ENCODE measurements at places on chromosomes 3 and 15. TPM values are rescaled to one million over a fixed set of nuclear protein-coding genes. Genes with fewer than 3 reads are reported as not detected.

- no peak for DNase-seq
- H3K27me3 ChIP-seq, result no peaks in the 10 kb centered on the region
- H3K36me3 ChIP-seq, result no peaks in the 10 kb centered on the region
- peak overlapping the region; percentile 69 for H3K4me3 ChIP-seq
Measured at GRCh38 chr15:80694611-80695098, 455 bp upstream of the ABHD17C start.

The TNFAIP8L3 gene
- 1.0 TPM for total RNA-seq

The EXD1 gene
- 0.15 TPM for total RNA-seq

GRCh38 chr15:42736178-42736792 is 643 bp downstream of the CDAN1 start:
- DNase-seq, result no peak
- peaks cover 2% of the 10 kb centered on the region for H3K36me3 ChIP-seq
- peak overlapping the region; percentile 76 for H3K27ac ChIP-seq
- H3K4me3 ChIP-seq, result peak overlapping the region; percentile 77
- no peaks in the 10 kb centered on the region for H3K27me3 ChIP-seq
- H3K4me1 ChIP-seq, result 0 out of 2 replicates have a peak, but pooled peaks cover 11% of the 10 kb centered on the region

The LIPH gene
- total RNA-seq, result 19.9 TPM

- no peak overlapping the region for H3K4me3 ChIP-seq
- H3K36me3 ChIP-seq, result no peaks in the 10 kb centered on the region
- no peaks in the 10 kb centered on the region for H3K4me1 ChIP-seq
- no peaks in the 10 kb centered on the region for H3K27me3 ChIP-seq
- DNase-seq, result no peak
Measured at GRCh38 chr3:155321418-155321817, 27.9 kb upstream of the STRIT1 start.

The THRB gene
- total RNA-seq, result 3.9 TPM

DNA sequence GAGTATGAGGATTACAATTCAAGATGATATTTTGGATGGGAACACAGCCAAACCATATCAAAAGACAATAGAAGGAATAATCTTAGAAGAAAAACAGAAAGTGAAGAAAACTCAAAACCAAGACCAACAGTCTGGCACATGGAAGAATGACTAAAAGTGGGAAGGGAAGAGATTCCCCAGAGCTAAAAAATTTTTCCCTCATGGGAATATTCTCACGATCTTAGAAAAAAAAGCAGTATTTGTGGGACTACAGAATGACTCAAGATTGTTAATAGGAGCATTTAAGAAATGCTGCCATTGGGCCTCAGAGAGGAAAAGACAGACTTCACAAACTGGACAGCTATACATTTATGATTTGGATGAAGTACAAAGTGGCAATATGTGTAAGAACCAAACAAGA is 18.3 kb downstream of the OSTN start:
- no peaks in the 10 kb centered on the region for H3K4me1 ChIP-seq
- DNase-seq, result no peak
- no peaks in the 10 kb centered on the region for H3K36me3 ChIP-seq
- no peak overlapping the region for H3K4me3 ChIP-seq

The TGM4 gene
- total RNA-seq, result 0.46 TPM

DNA sequence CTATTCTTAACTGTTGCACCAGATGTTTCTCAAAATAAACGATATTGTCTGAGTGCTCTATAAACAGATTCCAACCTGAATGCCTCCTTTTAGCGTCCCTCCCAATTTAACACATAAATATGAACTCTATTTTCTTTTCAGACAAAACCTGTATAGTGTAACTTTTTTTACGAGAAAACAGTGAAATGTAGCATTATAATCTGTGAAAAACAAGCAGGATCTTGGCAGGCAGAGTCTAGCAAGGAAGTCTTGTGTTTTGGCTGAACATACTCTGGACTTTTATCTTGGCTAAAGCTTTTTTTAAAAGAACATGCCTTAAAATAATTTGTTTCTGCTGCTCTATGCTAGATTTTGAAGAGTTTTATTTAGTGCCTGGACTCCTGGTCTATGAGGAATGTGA is 150.5 kb downstream of the ROBO2 start:
- H3K4me3 ChIP-seq, result no peak overlapping the region
- H3K27me3 ChIP-seq, result no peaks in the 10 kb centered on the region
- H3K4me1 ChIP-seq, result no peaks in the 10 kb centered on the region
- no peaks in the 10 kb centered on the region for H3K36me3 ChIP-seq

The ARPP21 gene
- not detected for total RNA-seq

Measured in Panc1 (cell line).